ENCODE measurements at places on chromosomes 2 and 18.
A peak's percentile ranks its signal among the peaks of the same experiment; 100 is the strongest.

GRCh38 chr2:99775585-99775984, 285.8 kb upstream of the REV1 start:
- ATAC-seq = no peak

DNA sequence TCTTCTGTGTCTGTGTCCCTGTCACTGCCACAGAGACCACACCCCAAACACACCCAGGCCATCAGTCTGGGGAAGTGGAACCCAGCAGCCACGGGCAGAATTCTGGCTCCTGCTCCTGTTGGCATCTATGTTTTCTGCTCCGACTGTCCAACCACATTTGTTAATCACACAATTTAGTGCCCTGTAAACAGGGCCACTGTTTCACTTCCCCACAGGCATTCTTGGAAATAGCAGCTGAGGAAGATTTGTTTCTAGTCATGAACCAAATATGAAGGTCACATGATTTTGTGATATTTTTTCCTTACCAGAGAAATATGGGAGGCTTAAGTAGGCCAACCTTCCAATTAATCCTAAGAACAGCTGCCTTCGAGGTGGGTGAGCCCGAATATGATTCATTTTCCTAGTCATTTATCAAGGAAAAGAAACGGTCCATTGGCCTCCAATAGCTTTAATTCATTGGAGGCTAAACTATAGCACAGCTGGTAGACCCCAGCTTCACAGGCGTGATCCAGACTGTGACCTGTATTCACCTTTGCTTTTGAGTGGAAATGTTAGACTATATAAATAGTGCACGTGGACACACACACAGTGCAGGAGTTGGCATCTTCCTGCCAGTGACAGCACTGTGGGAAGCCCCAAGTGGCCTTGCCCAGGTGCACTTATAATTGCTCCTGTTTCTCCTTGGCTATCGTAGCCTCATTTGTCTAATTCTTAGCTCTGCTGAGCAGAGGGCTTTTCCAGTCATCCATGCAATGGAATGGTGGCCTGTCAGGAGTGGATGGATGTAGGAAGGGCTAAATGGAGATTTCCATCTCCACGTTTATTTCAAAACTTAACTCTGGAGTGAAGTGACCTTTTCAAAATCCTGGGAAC, 267.9 kb downstream of the LPIN1 start:
- ATAC-seq = peak; percentile 46

GRCh38 chr18:77528872-77529271, 279.2 kb downstream of the GALR1 start:
- no peak for ATAC-seq

DNA sequence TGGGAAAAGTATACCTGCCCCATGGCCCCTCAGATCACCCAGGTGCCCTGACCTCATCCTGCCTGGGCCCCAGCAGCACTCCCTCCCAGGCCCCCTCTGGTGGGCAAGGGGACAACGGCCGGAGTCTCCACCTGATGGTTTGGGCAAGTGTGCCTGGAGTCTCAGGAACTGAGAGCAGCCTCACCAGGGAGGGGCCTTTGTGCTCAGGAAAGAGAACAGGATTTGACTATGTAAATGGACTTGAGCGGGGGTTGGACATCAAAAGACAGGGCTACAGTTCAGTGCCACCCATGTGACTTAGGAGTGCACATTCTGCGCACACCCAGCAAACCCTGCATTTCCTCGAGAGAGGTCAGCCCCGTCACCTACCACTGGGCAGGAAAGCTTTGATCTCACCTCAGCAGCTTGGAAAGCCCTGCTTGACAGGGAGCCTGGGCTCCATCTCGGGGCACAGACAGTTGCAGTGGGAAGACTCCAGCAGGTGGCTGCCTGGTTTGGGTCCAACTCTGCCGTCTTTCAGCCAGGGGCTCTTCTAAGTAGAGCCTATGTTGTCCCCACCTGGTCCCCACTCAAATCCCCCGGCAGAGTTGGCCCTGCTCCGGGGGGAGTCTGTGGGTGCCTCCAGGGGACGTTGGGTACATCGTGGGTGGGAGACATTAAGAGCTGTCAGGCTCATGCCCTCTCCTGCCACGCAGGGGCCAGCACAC, 3.3 kb downstream of the INPP5D start:
- ATAC-seq = no peak

- no peak for ATAC-seq
Observed at GRCh38 chr2:199692489-199692888, 158.5 kb downstream of the FTCDNL1 start.

GRCh38 chr2:238633426-238634328, 206.9 kb downstream of the ASB1 start:
- no peak for ATAC-seq

DNA sequence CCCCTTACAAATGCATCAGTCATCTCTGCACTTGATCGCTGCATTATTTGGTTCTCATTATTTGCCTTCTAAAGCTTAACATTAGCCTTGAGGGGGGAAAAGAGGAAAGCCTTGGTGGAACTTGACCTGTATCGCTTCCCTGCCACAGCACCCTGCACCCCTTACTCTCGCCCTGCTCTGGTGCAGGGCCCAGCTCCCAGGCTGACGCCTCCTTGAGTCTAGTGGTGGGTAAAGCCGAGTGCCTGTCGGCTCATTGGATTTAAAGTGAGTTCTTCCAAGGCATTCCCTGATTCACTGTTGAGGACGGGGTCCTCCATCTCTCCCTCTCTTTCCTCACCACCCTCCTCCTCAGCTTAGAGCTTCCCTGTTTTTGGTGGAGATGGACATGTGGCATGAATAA, 145.0 kb upstream of the GYPC start:
- ATAC-seq = no peak

GRCh38 chr2:231926180-231926741, at the start of gene NPPC:
TSS of gene NPPC (minus strand) at chr2:231926396. CDS start at chr2:231926249, 147 bp downstream.
- ATAC-seq = no peak

- no peak for ATAC-seq
Observed at GRCh38 chr2:226466589-226466988, 333.0 kb downstream of the IRS1 start.

DNA sequence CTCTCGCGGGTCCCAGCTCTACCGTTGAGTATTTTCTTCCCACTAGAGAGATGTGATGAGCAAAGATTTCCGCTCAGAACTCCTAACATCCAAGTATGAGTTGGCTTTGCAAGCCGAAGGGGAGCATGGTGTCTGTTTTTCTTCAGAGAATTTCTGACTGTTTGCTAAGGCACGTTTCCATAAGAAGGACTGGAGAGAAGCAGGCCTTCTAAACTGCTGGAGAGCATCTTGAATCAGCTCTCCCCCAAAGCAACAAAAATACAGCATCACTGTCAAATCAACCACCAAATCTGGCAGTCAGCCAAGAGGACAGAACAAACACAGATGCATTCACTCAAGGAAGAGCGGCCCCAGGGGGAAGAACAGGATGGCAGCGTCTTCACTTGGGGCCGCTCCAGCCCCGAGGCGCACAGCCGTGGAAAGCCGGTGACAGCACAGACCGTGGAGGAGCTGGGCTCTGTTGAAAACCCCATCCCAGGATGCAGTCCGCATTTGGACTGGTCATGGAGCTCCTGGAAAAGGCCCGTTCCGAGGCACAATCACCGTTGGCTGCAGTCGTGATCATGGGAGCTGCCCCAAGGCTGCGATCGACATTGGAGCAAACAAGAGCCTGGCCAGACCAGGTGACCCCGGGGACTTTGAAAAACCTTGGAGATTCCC, 101.4 kb downstream of the NFATC1 start:
- ATAC-seq = peak; percentile 71

- ATAC-seq = no peak
Observed at GRCh38 chr2:7803515-7803914, 878.3 kb upstream of the ID2 start.

DNA sequence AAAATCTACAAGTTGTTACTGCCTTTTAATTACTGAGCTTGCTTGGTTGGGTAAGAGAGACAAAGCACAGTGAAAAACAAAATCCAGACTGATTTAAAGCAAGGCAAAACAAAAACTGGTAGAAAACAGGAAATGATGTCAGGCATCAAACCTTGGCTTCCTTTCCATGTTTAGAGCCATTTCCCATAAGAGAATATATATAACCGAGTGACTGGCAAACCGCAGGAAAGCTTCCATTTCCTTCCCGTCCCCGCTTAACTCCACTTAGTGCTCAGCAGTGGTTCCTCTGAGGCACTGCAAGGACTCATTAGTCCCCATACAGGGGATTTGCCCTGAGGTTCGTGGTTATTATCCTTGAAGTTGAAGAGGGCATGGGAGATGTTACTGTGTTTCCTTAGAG, 446.3 kb downstream of the LPIN1 start:
- no peak for ATAC-seq

DNA sequence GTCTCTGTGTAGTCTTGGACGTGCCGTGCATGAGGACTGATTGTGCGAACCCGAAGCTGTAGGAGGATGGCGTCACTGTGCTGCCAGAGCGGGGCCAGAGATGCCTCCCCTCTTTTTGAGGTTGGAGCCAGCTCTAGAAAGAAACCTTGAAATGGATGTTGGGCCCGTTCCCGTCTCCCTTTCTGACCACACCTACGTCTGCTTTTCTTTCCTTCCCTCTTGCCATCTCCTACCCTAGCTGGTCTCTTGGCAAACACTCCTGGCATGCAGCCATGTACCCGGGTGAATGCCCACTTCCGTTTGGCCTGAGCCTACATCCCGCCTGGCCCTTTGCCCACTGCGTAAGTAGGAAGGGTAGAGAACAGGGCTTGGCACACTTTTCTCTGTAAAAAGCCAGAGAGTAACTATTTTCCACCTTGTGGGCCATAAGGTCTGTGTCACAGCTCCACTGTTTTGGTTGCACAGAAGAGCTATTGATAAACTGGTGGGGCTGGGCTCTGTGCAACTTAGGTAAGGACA, 37.4 kb downstream of the SH3BP4 start:
- peak; percentile 74 for ATAC-seq

GRCh38 chr2:32699151-32699550, 71.3 kb downstream of the TTC27 start:
- no peak for ATAC-seq

All from gastroesophageal sphincter (tissue), 4 donors.